ENCODE measurements at places on chromosomes 16 and 17. TPM values are rescaled to one million over a fixed set of nuclear protein-coding genes. Genes with fewer than 3 reads are reported as not detected.

Gene KRTAP9-8
- total RNA-seq: not detected

DNA sequence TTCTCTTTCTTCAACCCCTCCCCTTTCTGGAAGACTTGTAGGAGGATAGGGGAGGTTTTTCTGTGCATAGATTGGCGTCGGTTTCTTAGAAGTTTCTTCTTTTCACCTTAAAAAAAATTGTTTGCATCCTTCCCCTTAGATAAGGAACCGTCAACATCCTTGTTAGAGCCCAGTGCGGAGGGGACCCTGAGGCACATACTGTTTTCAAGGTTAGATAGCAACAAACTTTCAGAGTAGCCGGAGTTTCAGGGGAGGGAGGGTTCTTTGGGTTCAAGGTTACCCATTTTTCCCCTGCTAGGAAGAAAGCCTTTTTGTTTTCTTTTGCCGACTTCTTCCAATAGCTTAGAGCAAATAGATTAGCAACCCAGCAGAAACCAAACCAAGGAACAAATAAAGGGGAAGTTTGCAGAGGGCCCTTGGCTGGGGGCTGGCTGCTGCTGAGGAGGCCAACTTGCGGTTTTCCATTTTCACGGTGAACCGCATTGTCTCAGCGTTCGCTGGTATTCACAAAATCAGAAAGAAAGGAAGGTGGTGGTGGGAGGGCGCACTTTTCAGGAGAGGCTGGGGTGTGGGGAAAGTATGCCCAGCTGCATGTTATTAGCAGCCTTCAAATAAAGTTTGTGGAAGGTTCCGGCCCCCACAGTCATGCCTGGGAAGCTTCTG, 28.8 kb downstream of the MSI2 start:
- no peak overlapping the region for H3K27ac ChIP-seq
- no peak for DNase-seq

GRCh38 chr16:78906135-78906534, 694.4 kb downstream of the MAF start:
- no peak overlapping the region for H3K4me3 ChIP-seq
- no peaks in the 10 kb centered on the region for H3K27me3 ChIP-seq
- no peaks in the 10 kb centered on the region for H3K4me1 ChIP-seq
- no peak for DNase-seq

Gene NTN3
- total RNA-seq: 0.36 TPM

Gene SOST
- not detected for total RNA-seq

Gene AURKB
- 3.6 TPM for total RNA-seq

DNA sequence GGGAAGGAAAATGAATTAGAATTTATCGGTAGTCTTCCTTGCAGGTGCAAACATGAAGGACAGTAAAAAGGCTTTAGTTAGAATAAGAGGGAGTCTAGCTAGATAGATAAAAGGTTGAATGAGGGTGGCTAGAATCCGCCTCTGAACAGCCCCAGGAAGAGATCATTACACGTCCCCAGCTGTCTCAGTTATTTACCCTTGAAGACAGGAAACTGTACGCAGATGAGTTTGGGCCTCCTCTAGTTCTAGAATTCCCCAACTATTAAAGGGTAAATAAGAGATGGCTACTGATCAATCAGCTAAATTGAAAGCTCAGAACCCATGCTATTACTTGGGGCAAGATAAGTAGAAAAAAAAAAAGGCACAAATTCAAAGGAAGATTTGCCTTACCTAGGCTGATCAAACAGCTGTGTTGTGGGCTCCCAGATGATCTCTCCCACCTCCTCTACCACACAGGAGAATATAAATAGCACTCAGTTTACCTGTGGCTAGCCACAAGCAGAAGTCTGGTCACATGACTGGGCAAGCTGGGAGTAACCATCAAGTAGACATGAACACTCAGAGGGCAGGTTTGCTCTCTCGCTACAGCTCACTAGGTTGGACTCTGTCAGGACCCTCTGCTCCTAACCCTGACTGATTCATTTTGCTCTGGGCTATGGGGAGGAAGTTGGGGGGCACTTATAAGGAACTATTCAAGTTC, 17.0 kb downstream of the FAM117A start:
- H3K4me1 ChIP-seq: peaks cover 8% of the 10 kb centered on the region
- H3K4me3 ChIP-seq: no peak overlapping the region
- H3K27me3 ChIP-seq: no peaks in the 10 kb centered on the region
- H3K27ac ChIP-seq: no peak overlapping the region
- no peak for DNase-seq

- H3K36me3 ChIP-seq: no peaks in the 10 kb centered on the region
- DNase-seq: peak; percentile 68
- H3K27me3 ChIP-seq: no peaks in the 10 kb centered on the region
- peaks cover 21% of the 10 kb centered on the region for H3K4me1 ChIP-seq
Observed at GRCh38 chr17:71975331-71975801, 145.5 kb upstream of the SOX9 start.

DNA sequence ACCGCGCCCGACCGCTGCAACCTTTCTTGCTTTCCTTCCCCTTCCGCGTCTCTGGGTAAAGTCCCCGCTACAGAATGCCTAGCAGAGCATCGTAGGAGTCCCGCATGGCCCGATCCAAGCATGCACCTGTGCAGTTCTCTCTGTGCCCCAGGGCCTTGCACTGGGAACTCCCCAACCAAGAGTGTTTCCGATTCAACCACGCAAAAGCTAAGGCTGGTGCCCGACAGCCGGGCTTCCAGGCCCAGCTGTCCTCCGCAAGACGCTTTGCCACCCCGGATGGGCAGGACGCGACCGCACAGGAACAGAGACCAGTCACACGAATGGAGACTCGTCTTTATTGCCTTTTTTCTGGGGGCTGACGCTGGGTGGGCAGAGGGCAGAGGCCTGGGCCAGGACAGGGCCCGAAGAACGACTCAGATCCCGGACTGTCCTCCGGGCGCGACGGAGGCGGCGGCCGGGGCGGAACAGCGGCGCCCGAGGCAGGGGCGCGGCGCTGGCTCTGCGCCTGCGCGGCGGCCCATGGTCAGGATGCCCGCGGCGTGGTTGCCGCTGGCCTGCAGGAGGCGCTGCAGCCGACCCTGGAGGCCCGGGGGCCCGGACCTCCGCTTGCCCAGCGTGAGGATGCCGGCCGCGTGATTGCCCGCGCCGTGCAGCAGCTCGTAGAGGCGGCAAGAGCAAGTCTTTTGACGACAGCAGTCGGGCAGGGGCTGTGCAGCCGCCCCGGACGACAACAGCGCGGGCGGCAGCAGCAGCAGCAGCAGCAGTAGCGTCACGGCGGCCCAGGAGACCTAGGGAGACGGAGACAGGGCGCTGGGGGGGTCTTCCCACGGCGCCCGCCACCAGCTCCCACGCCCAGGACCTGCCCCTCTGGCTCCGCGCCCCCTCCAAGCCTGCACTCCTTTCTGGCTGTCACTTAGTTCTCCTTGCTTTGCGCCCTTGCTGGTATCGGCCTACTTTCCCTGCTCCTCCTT, 1.2 kb downstream of the HCRT start:
- H3K4me3 ChIP-seq: peak overlapping the region; percentile 82
- H3K27ac ChIP-seq: peak overlapping the region; percentile 28
- peak; percentile 99 for DNase-seq
- peaks cover 29% of the 10 kb centered on the region for H3K27me3 ChIP-seq

Measured in osteoblast (primary cell).